ENCODE measurements at places on chromosomes 2 and 18.

DNA sequence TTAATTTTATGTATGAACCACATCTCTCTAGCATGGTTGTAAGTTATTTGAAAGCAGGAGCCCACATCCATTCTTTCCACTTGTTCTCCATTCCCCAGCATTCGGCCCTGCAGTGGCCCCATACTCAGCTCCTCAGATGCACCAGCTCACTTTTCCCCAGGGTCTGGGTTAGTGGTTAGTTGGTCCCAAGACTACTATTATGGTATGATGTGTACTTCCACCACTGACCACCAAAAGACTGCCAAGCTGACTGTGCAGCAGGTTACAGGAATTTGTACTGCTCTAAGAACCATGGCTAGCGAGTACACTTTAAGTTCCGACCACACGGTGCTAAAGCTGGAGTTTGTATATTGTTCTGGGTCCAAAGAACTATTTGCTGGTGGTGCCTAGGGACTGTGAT, 413.6 kb upstream of the TCF4 start:
- no peak for DNase-seq

DNA sequence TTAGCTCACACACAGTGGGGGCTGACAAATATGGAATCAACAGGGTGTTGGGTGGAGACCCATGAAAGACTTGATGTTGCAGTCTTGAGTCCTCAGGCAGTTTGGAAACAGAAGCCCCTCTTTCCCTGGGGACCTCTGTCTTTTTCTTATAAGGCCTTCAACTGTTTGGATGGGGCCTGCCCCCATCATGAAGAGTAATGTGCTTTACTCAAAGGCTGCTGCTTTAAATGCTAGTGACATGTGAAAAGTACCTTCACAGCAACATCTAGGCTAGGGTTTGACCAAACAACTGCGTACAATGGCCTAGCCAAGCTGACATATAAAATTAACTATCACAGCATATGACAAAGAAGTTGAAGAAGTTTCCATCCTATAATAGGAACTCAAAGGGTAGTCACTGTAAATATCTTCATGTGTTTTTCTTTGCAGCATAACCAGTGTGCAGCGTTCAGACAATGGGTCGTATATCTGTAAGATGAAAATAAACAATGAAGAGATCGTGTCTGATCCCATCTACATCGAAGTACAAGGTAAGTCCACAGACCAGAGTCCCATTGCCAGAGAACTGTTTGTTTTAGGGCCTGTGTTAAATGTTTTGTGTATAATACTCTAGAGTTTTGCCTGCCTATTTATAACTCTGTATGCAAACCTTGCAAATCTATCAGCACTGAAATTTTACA, 46.3 kb downstream of the MERTK start:
- DNase-seq, result no peak

- no peak for DNase-seq
Measured at GRCh38 chr2:27860111-27860510, 30.1 kb downstream of the RBKS start.

DNA sequence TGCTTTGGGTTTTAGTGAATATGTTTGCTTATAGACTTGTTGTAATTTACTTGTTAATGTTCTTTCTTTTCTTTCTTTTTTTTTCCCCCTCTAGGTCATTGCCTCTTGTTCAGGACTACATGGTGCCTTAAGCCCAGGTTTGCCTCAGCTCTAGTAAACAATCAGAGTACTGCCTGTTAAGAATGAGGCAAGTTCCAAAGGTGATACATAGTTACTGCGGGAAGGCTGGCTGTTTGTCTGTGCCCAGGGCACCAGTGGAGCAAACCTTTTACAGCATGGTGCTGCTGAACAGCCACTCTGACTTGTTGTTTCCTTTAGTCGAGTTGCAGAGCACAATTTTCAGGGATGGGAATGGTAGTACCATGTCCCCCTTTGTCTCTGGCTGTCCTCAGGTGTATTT, 517.2 kb downstream of the NYAP2 start:
- DNase-seq, result no peak

- no peak for DNase-seq
Measured at GRCh38 chr2:203688798-203689197, 17.6 kb upstream of the CD28 start.

GRCh38 chr2:120873958-120874887, 138.6 kb downstream of the GLI2 start:
- no peak for DNase-seq

DNA sequence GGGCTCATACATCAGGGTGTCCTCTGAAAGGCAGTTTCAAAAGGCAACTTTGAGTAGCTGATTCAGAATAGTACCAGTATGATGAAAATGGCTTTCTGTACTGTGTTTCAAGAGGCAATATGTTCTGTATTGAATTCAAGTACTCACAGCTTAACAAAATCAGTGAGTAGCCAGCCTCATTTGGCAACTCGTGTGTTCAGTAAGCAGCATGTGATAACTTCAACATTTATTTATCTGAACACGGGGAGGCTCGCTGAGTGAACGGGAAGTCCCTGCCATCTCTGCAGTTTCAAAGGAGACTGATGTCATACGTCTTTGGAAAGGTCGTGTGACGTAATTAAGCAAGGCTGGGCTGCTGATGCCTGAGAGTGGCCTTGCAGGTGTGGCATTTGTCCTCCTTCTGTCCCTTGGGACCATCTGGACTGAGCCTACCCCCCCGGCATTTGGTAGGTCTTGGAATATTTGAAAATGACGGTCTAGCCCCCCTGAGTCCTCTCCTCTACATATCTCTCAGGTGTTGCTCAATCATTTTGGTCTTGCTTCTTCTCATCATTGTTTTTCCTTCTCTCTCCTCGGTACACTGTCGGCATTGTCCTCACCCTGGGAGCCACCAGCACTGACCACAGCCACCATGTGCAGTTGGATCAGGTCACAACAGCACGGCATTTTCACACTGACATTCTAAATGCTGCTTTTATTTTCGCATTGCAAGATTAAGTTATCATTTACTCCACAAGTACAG, 62.8 kb downstream of the SMIM21 start:
- no peak for DNase-seq

- no peak for DNase-seq
Measured at GRCh38 chr2:65992198-65992554, 442.7 kb upstream of the MEIS1 start.

DNA sequence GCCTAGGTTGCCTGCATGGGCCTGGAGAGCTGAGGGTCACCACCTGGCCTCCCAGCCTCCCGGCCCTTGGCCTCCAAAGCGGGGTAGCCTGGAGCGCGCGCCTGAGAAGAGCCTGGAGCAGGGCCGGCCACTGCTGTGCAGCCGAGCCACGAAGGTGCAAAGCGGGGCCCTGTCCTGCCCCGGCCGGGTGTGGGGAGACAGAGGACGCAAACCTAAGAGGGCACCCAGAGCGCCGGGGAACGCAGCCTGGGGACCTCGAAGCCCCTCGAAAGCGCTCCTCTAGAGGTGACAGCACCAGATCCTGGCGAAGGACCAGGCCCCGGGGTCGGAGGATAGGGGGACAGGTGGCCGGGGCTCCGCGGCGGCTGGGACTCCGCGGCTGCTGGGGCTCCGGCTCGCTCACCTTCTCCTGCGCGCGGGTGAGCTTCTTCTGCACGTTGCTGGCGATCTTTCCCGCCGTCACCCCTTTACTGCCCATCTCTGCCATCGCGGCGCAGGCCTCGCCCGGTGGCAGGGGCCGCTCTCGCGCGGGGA, 430 bp downstream of the BIN1 start:
- no peak for DNase-seq

DNA sequence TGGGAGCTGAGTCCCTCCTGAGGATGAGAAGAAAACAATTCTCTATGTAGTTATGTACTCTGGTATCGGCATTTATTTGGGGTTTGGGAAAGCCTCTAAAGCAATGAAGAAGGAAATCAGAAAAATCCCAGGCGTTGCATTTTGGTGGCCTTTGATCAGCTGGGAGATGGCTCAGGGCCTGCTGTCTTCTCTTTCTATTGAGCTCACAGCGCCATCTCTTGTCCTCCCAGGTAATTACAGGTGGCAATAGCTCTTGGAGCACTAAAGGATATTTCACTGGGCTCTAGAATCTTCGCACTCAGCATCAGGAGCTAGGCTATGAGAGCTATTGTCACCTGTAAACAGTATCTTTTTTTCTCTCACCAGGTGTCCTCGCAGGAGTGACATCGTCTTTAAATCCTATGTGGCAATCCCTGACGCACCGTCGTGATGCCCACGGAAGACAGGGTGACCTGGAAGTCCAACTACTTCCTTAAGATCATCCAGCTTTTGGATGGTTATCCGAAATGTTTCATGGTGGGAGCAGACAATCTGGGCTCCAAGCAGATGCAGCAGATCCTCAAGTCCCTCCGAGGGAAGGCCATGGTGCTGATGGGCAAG, 76.1 kb upstream of the PMAIP1 start:
- DNase-seq, result peak; percentile 34

DNA sequence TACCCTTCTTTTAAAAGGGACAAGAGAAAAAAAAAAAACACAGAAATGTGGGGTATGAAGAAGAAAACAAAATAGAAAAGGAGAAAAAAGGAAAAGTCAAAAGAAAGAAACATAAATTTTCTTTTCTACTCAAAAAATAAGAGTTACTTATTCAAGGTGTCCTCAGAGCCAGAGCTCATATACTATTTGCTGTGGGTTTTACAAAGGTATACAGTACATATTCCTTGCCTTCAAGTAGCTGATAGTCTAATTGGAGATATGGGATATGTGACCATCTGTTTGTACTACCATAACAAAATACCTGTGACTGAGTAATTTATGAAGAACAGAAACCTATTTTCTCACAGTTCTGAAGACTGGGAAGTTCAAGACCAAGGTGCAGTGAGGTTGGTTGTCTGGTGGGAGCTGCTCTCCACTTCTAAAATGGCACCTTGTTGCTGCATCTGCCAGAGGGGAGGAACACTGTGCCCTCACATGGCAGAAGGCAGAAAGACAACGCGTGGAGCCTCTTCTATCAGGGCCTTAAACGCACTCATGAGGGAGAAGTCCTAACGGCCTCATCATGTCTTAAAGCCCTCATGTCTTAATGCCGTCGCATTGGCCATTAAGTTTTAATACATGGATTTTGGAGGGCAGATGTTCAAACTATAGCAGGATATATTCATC, 33.9 kb downstream of the NBAS start:
- no peak for DNase-seq
